ENCODE measurements at places on chromosomes 6 and 20.
A peak's percentile ranks its signal among the peaks of the same experiment; 100 is the strongest.

DNA sequence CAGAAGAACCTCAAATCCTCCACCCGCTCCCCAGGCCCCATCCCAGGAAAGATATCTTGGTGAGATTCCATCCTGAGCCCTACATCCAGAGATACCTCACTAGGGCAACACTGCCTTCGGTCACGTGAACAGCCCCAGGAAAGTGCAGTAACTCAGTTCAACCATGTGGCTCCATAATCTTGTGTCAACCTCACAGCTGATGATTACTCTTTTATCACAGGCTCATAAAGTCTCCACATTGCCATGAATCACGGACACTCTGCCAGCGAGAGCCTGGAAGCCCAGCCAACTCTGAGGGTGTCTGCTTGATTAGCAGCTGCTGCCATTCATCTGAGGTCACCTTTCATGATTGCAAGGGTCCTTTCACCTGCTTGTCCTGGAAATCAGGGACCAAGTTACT lies 175.8 kb upstream of the LRFN2 start:
- DNase-seq: no peak

DNA sequence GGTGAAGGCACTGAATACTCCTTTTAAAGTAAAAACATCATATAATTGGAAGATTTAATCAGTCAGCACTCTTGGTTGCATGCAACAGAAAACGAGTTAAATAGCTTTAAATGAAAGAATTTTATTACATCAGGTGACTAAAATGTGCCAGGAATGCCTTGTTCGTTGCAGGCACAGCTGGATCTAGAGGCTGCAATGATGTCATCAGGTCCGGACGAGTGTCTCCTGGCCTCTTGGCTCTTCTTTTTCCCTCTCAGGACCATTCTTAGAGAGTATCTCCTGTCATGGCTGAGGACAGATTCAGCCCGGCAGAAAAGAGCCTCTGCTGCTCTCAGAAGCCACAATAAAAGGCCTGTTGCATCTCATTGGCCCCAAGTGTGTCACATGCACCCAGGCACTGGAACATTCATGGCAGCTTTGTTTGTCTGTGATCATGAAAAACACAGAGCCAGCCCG lies 510.7 kb upstream of the SULF2 start:
- no peak for DNase-seq

DNA sequence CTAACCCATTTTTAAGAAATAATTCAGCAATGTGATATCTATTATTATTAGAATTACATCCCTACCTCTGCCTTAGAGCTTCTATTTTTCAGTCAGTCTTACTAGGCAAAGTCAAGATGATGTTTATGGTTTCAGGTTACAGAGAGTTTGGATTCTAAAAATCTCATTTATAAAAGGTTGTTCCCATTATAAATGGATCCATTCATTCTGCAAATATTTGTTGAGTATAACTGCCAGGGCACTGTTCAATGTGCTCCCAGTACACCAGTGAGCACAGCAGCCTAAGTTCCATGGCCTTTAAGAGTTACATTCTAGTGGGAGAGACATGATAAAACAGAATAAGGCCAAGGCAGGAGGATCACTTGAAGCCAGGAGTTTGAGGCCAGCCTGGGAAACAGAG lies 75.9 kb upstream of the EYA4 start:
- no peak for DNase-seq

DNA sequence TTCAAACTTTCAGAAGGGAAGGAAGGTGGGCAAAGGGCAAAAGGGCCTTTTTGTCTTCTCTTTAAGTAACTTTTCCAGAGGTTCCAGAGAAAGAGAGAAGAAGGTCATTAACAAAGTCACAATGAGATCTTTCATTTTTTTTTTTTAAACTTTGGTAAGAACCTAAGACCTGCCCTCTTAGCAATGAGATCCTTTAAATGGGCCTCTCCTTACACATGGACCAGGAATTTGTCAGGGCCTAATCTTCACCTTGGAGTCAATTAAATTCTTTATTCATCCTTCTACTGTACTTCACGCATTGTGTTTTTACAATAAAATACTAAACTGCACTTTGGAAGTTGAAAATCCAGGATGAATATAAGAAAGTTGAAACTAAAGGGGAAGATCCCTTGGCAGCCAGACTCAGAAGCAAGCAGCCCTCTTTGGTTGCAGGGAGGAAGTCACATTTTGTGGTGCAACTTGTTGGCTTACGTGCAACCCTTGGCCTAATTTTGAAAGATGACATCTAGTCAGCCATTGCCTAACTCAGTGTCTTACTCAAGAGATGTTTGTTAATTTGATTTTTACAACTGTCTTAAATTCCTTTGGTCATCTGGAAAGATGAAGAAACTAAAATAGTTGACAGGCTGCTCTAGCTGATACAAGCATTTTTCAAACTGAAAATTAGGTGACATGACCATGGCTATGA lies 11.9 kb upstream of the TMEM170B start:
- peak; percentile 30 for DNase-seq

GRCh38 chr6:125745281-125746018 lies 4.0 kb upstream of the HEY2 start:
- DNase-seq: no peak

DNA sequence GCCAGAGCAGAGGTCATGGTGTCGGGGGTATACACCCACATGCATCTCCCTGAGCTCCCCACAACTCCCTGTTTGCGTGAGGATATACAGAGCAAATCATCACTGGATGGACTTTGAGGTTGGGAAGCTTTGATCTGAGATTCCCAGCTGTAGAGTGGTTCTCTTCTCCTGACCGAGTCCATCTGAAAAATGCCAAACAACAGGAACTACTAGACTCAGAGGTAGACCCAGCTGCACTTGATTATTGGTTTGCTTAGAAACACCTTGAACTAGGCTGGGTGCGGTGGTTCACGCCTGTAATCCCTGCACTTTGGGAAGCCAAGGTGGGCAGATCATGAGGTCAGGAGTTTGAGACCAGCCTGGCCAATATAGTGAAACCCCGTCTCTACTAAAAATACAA lies 125.0 kb downstream of the UNC5CL start:
- no peak for DNase-seq

- DNase-seq: no peak
Observed at GRCh38 chr6:134343066-134343465, 25.2 kb upstream of the SGK1 start.

DNA sequence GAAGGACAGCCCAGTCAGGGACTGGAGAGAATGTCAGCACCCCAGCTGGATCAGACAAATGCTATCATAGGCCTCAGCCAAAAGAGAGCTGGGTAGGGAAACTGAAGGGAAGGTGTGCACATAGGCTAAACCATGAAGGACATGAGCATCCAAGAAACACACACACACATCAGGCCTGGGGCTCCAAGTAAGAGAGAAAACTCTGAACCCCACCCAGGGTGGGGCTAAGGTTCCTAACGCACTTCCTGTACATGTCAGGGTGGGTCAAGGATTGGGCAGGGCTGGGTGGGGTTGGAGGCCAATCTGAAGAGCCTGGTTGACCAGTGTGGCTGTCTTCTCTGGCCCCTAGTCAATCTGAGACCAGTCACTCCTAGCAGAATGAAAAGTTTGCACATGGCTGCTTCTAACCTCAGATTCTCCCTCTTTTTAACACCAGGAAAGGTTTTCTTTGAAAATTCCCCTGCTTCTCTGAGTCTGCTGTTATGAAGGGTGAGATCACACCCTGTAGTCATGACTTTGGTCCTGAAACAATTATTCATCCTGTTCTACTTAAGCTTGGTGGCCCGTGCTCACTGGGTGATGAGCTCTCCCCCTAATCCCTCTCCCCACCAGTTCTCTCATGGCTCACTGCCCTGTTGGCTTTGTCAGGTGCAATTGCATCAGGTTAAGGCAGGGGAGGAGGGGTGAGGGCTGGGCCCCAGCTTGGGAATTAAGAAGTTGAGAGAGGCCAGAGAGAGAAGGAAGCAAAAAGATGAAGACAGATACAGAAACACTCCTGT lies 88.4 kb downstream of the MAFB start:
- DNase-seq: no peak

GRCh38 chr6:170005665-170006064 lies 254.2 kb downstream of the ERMARD start:
- DNase-seq: no peak

GRCh38 chr6:145814035-145814500 lies 527 bp downstream of the FBXO30 start:
- peak; percentile 65 for DNase-seq

- DNase-seq: peak; percentile 32
Observed at GRCh38 chr20:11267131-11267761, 593.4 kb upstream of the JAG1 start.

GRCh38 chr6:44411141-44411540 lies 23.6 kb downstream of the CDC5L start:
- no peak for DNase-seq

- no peak for DNase-seq
Observed at GRCh38 chr20:50054626-50055511, 58.1 kb downstream of the UBE2V1 start.

DNA sequence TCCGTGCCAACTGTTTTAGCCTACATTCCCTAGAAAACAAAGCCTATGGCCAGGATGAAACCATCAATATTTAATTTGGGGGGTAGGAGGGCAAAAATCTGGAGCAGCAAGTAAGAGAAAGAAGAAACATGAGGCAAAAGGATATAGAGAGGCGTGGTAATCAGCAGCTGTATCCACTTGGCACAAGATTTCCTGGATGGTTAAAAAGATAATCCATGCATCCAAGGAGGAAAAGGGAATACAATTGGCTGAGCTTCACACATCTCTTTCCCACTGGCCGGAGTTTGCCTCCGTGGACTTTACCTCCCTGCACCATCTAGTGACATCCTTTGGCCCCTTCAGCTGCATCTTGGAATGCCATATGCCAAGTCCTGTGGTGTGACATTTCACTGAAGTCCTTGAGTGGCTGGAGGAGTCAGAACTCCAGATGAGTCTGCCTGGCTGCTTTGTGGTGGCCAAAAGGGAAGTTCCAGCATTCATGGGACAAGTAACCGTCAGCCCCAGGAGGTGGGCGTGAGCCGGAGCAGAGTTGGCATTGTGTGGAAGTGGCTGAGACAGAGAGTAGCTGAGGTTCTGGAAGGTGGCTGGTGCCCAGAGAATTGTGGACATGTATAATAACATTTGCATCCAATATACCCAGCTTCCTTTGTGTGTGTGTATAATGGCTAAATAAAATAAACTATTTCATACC lies 13.7 kb upstream of the TMX4 start:
- DNase-seq: no peak

GRCh38 chr6:116799945-116800344 lies 28.9 kb downstream of the GPRC6A start:
- no peak for DNase-seq

GRCh38 chr6:21438986-21439352 lies 154.6 kb upstream of the SOX4 start:
- no peak for DNase-seq

- DNase-seq: no peak
Observed at GRCh38 chr20:10268636-10269035, 50.0 kb downstream of the SNAP25 start.

DNA sequence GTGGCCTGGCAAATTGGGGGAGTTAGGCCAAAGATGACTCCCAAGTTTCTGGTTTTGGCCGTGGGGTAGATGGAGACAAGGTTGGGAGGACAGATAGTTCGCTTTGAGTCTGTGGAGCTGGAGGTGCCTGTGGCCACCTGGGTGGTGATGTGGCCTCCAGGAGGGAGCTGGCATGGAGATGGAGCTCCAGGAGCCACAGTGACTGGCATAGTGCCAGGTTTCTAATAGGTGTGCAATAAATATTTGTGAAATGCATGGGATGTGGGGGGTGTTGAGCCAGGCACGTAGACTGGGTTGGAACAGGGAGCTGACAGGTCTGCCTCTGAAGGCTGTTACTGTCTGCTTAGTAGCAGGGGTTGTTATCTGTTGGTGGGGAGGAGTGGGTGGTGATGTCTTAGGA lies 102.7 kb downstream of the PAX1 start:
- no peak for DNase-seq

DNA sequence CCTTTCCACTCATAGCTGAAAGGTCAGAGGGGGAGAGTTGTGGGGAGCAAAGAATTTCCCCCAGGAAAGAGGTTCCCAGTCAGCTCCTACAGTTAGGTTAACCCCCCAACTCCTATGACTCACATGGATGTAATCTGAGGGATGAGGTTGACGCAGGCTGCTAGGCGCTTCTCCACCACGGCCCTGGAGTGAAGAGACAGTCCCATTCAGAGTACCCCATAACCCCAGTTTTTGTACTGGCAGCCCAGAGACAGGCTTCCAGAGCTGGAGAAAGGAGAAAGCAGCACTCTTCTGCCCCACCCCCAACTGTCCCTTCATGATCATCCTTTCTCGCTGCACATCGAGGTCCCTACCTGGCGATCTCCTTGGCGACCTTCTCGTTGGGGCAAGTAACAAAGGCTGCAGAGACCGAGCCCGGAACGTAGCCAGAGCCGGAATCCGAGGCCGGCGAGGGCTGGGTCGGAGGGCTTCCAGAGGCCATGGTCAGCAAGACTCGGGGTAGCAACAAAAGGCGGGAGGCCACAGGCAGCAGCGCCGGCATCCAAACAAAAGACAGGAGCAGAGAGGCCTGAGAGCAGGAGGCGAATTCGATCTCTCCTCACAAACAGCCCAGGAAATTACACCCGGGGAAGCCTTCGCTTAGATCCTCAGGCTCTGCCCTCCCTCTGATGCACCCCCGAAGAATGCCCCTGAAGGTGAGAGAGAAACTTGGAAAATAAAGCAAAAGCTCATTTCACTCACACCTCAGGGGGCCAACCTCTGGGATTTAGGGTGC lies 592 bp downstream of the CUTA start:
- DNase-seq: no peak

DNA sequence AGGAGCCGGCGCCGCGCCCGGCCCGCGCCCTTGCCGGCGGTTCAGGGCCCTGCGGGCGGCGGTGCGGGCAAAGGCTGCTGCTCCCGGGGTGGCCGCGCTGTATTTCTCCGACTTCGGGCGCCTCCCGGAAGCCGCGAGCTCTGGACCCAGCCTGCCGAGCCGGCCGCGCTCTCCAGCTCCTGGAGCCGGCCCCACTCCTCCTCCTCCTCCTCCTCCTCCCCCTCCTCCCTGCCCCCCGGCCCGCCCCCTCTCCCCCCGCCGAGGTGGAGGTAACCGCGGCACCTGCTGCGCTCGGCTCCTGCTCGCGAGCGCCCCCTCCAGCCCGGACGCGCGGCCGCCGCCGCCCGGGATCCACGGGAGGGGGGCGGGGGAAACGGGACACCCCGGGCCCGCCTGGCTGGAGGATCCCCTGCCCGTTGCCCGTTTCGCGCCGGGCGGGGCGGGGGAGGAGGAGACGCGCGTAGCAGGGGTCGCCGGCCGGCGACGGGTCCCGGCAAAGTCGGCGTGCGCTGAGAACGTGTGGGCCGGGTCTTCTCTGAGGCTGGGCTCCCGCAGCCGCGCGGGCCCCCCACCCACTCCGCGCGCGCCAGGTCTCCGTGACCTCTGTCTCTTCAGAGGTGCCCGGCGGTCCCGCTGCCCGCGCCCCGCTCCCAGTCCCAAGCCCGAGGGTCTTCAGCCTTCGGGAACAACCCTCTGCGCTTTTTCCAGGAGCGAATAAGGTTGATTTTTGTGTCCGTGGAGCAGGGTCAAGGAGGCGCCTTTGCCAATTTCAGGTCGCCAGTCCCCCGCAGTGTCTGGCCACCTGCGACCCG lies at the start of gene SLC22A23:
TSS of gene SLC22A23 (minus strand) at position 153 of the 812 bp plus-strand sequence. CDS start 491 bp downstream, outside the sequence.
- peak; percentile 73 for DNase-seq

GRCh38 chr20:61940976-61941720 lies 124.5 kb downstream of the TAF4 start:
- no peak for DNase-seq

- no peak for DNase-seq
Observed at GRCh38 chr6:121879149-121879548, 443.7 kb downstream of the GJA1 start.

- peak; percentile 69 for DNase-seq
Observed at GRCh38 chr20:20710443-20711315, 1.8 kb downstream of the RALGAPA2 start.

All from hematopoietic multipotent progenitor cell treated with erythropoietin and hydrocortisone succinate and interleukin-3 and kit ligand, for 8 days (in vitro differentiated cells).